Neural crest cell (in vitro differentiated cells): ENCODE measurements at places on chromosomes 1 and 21. TPM values are rescaled to one million over a fixed set of nuclear protein-coding genes. Genes with fewer than 3 reads are reported as not detected.

SPATA45 gene
- 0.68 and 1.3 TPM in 2 replicates for total RNA-seq

ZBTB8A gene
- total RNA-seq: 9.8 and 10.1 TPM in 2 replicates

HRNR gene
- total RNA-seq: not detected in 2 replicates

RNU1-2 gene
- total RNA-seq: 2,478 and 3,042 TPM in 2 replicates

FCRLA gene
- total RNA-seq: not detected in 2 replicates

GRCh38 chr21:25862596-25862995 is 127.8 kb downstream of the GABPA start:
- no peak overlapping the region for H3K27ac ChIP-seq
- no peak overlapping the region for H3K4me3 ChIP-seq
- H3K27me3 ChIP-seq: no peaks in the 10 kb centered on the region
- no peaks in the 10 kb centered on the region for H3K36me3 ChIP-seq
- no peak for DNase-seq

DNA sequence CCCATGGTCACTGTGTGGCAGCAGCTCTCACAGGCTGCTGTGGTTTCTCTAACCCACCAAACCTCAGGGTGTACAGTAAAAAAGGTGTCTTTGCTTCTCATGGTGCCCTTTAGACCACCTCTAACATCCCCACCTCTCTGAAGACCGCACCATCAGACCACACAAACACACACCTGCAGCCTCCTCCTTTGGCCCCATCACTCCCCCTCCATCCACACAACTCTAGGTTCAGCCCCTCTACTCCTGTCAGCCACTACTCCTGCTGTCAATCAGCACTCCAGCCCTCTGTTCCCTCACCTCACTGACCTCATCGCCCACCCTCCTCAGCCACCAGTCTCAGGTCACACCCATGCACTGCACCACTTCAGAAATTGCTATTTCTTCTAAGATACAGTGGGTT is 7.5 kb downstream of the ZNF692 start:
- DNase-seq: no peak
- no peak overlapping the region for H3K4me3 ChIP-seq
- peak overlapping the region; percentile 57 for H3K27ac ChIP-seq
- peaks cover 5% of the 10 kb centered on the region for H3K4me1 ChIP-seq
- peaks cover 16% of the 10 kb centered on the region for H3K36me3 ChIP-seq
- H3K27me3 ChIP-seq: no peaks in the 10 kb centered on the region

- peaks cover 7% of the 10 kb centered on the region for H3K4me1 ChIP-seq
- peaks cover 3% of the 10 kb centered on the region for H3K36me3 ChIP-seq
- no peaks in the 10 kb centered on the region for H3K27me3 ChIP-seq
- H3K4me3 ChIP-seq: no peak overlapping the region
These were observed 22.5 kb downstream of the CEPT1 start for GRCh38 chr1:111162488-111162880.

- no peaks in the 10 kb centered on the region for H3K27me3 ChIP-seq
- H3K4me1 ChIP-seq: no peaks in the 10 kb centered on the region
- no peaks in the 10 kb centered on the region for H3K36me3 ChIP-seq
- H3K4me3 ChIP-seq: no peak overlapping the region
- no peak for DNase-seq
These were observed 501.4 kb downstream of the TTLL7 start for GRCh38 chr1:83497563-83497962.

- DNase-seq: no peak
- no peaks in the 10 kb centered on the region for H3K27me3 ChIP-seq
- no peaks in the 10 kb centered on the region for H3K4me1 ChIP-seq
- H3K4me3 ChIP-seq: no peak overlapping the region
These were observed 187.8 kb upstream of the LHX8 start for GRCh38 chr1:74946388-74946787.

DNA sequence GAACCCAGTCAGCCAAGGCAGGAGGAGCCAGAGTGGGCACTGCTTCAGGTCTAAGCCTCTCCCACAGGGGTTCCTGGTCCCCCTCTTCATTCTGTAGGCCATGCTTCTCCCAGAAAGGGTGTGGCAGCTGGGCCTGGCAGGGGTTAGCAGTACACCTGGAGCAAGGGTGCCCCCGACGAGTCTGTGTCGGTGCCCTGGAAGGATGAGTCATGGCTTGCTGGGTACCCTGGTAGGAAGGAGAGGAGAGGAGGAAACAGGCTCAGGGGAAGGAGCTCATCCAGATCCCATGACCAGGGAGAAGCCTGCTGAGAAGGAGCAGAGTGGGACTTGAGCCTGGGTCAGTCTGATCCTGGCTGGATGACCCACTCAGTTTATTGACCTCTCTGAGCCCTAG is 10.3 kb downstream of the KDF1 start:
- H3K4me3 ChIP-seq: no peak overlapping the region
- peaks cover 9% of the 10 kb centered on the region for H3K36me3 ChIP-seq
- no peak for DNase-seq
- peaks cover 7% of the 10 kb centered on the region for H3K27me3 ChIP-seq
- no peak overlapping the region for H3K27ac ChIP-seq
- H3K4me1 ChIP-seq: no peaks in the 10 kb centered on the region

DNA sequence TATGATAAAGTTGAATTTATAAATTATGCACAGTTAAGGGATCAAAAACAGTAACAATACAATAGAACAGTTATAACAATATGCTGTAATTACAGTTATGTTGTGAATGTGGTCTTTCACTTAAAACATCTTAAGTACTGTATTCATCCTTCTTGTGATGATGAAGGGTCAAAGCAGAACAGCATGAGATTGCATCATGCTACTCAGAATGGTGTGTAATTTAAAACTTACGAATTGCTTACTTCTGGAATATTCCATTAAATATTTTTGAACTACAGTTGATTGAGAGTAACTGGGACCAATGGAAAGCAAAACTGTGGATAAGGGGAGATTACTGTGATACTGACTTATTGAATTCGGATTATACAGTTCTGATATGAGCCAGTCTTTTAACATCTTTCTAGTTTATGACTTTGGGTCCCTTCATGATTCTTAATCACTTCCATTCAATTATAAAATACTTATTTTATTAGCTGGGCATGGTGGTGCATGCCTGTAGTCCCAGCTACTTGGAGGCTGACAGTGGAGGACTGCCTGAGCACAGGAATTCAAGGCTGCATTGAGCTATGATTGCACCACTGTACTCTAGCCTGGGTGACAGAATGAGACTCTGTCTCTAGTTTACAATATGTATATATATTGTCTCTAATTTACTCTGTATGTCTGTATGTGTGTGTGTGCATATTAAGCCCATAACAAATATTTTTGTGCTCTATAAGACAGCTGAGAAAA is 43.2 kb downstream of the ATP1B1 start:
- no peak overlapping the region for H3K27ac ChIP-seq
- no peaks in the 10 kb centered on the region for H3K36me3 ChIP-seq
- no peaks in the 10 kb centered on the region for H3K27me3 ChIP-seq
- DNase-seq: no peak
- no peak overlapping the region for H3K4me3 ChIP-seq

- H3K36me3 ChIP-seq: peaks cover 11% of the 10 kb centered on the region
- no peaks in the 10 kb centered on the region for H3K27me3 ChIP-seq
- DNase-seq: no peak
These were observed 37.1 kb upstream of the IL12RB2 start for GRCh38 chr1:67270541-67270940.

- H3K4me3 ChIP-seq: peak overlapping the region; percentile 6
- peak overlapping the region; percentile 23 for H3K27ac ChIP-seq
- no peak for DNase-seq
These were observed 685.0 kb downstream of the ADGRL2 start for GRCh38 chr1:82485591-82486369.

GRCh38 chr1:30791868-30792267 is 34.3 kb upstream of the LAPTM5 start:
- DNase-seq: no peak
- no peaks in the 10 kb centered on the region for H3K27me3 ChIP-seq
- H3K27ac ChIP-seq: no peak overlapping the region
- H3K4me3 ChIP-seq: no peak overlapping the region
- no peaks in the 10 kb centered on the region for H3K36me3 ChIP-seq

- H3K36me3 ChIP-seq: no peaks in the 10 kb centered on the region
- no peak overlapping the region for H3K27ac ChIP-seq
- no peak overlapping the region for H3K4me3 ChIP-seq
- no peak for DNase-seq
These were observed 222.2 kb downstream of the C1orf94 start for GRCh38 chr1:34398916-34399275.
